CD4-positive, alpha-beta T cell treated with Interleukin-4 for 4 hours (primary cell): ENCODE measurements at places on chromosomes 2 and 18.

- DNase-seq = no peak
Measured at GRCh38 chr2:100174026-100174431, 31.6 kb upstream of the AFF3 start.

GRCh38 chr2:70161069-70161534, 29.7 kb downstream of the C2orf42 start:
- DNase-seq = no peak

DNA sequence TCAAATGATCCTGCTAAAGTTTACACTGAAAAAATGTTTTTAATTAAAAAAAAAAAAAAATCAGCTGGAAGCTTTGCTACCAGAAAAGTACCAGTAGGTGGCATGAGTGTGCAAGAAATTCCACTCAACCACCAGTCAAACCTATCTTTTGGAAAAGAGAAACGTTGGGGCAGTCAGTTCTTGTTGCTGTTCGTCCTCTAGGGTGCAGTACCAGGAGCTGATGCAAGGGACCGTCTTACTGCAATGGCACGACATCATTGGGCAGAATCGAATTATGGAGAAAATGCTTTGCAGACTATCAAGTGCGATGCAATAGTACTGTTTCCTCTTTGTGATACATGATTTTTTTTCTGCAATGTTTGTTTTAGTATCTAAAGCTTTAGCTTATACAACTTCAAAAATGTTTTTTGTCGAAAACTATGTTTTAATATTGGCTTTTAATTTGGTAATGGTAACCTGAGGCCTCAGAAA, 18.3 kb downstream of the YPEL5 start:
- DNase-seq = peak; percentile 83

DNA sequence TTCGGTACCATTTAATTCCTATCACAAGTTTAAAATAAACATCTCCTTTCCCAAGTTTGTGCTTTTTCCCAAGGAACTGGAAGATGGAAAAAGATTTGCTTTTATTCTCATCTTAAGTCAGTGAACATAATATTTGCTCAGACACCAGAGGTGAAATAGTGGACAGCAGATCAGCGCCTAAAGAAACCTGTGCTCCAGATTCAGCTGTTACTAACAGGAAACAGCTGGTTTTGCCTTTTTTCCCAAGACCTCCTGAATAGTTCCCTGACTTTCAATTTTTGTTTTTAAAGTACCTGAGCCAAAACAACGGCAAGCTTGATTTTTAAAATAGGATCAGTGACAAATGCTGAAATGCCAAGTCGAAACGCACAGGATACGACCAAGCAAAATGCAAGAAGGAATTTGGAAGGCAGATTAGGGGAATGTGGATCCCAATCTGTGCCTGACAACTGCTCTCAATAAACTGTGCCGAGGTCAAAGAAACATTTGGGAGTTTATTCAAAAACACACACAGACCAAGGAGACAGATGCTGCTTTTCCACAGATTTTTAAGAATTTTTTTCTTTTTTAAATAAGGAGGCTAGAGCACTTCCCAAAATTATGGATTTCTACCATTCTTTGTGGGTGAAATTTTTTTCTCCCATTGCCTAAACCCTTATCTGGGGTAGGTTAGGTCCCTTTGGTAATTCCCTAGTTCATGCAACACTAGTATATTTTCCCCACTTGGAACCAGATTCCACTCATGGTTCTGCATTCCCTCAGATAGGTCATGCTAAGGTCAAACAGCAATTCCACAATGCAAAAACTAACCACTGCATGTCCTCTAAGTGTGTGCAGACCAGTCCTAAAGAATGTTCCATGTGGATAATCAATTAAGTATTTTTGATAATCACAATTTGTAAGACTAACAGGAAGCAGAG, 121.5 kb upstream of the PDE1A start:
- DNase-seq = no peak

- no peak for DNase-seq
Measured at GRCh38 chr2:138012082-138012481, 47.8 kb downstream of the HNMT start.

GRCh38 chr2:64114063-64114911, 29.9 kb downstream of the PELI1 start:
- DNase-seq = peak; percentile 70

- DNase-seq = peak; percentile 69
Measured at GRCh38 chr2:170873035-170873692, 55.9 kb upstream of the GORASP2 start.

- DNase-seq = no peak
Measured at GRCh38 chr2:67772216-67773170, 290.3 kb downstream of the C1D start.

- peak; percentile 0 for DNase-seq
Measured at GRCh38 chr2:240893363-240893844, 2.6 kb downstream of the MAB21L4 start.

DNA sequence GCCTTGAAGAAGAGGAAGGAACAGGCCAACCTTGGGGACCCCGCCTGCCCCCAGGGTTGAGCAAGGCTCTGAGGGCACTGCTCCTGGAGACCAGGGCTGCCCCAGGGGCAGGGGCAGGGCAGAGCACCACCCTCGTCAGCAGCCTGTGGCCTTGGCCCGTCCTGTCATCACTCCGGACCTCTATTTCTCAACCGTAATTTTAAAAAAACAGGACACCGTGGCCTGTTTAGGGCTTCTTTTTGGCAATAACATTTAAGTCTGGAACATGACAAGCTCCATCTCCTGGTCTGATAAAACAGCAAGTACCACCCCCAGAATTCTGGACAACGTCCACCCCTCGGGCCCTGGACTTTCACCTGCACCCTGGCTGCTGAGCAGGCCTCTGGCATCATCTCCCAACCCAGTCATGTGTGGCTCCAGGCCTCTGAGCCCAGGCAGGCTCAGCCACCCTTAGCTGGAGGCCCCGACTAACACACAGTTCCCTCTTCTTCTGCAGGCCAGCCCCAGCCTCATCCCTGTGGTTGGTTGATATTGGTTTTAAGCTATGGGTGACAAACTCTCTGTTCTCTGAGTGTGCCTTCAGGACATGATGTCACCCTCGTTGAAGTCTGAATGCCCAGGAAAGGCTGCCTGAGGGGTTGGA, 22.6 kb upstream of the ID2 start:
- DNase-seq = no peak

- peak; percentile 40 for DNase-seq
Measured at GRCh38 chr2:86225581-86225980, 26.3 kb downstream of the MRPL35 start.

- DNase-seq = no peak
Measured at GRCh38 chr2:198913394-198914152, 544.2 kb downstream of the SATB2 start.

DNA sequence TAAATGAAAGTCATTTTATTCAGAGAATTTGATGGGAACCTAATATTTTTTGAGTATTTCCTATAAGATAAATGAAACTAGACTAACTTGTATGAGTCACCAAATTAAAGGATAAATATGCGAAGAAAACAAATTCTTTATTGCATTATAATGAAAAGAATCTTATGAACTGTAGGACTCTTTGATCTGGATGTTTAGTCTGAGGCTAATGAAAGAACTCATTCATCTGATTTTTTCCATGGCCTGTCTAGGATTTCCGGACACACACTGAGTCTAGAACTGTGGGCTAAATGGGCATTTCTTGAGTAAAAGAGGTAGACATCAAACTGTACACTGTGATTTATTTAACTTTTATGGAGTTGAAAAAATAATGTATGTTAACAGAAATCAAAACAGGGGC, 43.0 kb downstream of the ZNF519 start:
- DNase-seq = no peak

DNA sequence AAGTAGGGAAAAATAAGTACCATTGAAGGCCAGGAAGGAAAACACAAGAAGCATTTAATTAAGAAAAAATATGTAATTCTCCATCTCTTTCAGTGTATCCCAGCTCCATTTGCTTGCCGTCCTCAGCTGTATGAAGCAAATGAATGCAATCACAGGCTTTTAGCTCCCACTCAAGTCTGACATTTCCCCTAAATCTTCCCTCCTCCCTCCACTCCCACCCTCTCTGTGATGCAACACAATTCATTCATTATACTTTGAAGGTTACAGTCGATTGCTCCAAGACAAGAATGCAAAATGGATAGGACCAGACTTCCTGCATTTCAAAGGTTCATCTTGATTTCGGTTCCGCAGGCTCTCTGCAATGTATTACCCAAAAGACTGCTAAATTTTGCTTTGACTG, 172.7 kb upstream of the SERPINE2 start:
- DNase-seq = no peak

GRCh38 chr2:29583104-29583503, 338.3 kb downstream of the ALK start:
- DNase-seq = no peak

GRCh38 chr2:69762513-69763494, 20.9 kb downstream of the ANXA4 start:
- DNase-seq = no peak

GRCh38 chr2:159045545-159046454, 77.4 kb downstream of the TANC1 start:
- no peak for DNase-seq

- peak; percentile 95 for DNase-seq
Measured at GRCh38 chr2:37635504-37636380, 35.7 kb downstream of the CDC42EP3 start.

DNA sequence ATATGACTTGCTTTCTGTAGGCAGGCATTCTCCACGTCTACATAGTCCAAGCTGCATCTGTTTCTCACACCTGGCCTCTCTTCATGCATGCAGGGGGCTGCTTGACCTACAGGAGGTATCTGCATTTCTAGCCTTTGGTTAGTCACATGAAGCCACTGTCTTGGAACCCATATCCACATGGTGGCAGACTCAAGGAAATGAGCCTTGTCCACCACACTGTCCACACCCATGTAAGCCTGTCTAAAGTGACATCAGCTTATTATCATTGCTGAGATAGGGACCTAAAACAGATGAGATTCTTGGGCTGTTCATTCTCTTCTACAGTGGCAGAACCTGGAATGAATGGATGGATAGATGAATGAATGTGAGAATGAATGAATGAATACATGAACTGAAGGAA, 160.4 kb downstream of the DOCK10 start:
- no peak for DNase-seq

- DNase-seq = no peak
Measured at GRCh38 chr2:28665041-28665704, 86.5 kb upstream of the PPP1CB start.

DNA sequence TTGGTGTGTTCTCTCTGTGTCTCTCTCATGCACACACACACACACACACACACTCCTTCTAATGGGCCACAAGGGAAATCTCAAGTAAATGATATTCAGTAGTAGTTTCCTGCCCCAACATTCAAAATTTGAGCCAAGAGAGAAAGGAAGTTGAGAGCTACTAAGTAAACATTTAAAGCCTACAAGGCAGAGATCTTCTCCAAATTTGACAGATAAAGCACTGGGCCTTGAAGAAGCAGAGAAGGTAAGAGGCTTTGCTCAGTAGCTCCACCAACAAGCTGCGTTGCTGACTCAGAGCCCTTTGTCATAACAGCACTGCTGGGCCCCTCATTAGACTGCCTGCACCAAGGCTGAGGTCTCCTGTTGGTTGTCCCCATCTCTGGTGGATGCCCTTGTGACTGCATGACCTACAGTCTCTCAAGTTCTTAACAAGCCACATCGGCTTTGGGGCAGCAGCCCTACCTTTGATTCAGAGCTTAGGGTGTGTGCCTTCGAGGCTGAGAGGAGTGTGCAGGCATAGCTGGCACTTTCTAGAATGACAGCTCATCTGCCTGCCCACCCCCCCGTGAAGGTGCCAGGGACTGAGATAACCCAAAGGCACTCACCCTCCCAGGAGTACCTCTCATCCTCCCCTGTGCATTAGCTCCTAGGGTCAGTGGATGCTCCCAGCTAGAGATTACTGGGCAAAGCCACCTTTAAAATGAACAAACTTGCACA, 32.3 kb upstream of the NEB start:
- DNase-seq = peak; percentile 4

GRCh38 chr2:146576339-146577111, 1268.3 kb upstream of the ACVR2A start:
- no peak for DNase-seq

- DNase-seq = no peak
Measured at GRCh38 chr2:9308186-9308955, 101.8 kb downstream of the ASAP2 start.

- no peak for DNase-seq
Measured at GRCh38 chr18:32446780-32447179, 23.9 kb downstream of the GAREM1 start.

DNA sequence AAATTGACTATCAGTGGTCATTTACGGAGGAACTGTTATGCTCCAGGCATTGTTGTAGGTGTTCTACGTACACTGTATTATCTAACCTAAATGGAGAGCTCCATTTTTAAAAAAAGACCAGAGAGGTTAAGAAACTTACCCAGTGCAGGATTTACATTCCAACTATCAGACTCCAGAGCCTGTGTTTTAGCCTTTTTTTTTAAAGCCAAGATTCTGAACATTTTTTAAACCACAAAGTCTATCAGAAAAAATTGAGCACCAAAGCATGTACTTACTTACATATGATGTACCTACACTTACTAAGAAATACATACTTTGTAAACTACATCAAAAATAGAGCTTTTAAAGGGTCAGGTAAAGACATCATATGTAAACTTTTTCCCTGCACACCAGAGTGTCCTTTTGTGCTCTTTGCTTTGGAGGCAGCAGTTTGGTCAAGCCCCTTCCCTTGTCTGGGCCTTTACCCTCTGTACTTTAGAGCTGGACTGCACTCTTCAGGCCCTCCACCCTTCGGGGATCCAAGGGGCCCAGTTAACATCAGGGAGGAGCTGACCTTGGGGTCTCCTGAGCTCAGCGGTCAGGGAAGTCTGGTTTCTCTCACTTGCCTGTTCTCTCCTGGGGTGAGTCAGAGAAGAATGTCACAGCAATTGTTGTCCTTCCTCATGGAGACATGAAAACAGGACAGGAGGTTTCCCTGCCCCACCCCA, 58.4 kb downstream of the ITGB1BP1 start:
- no peak for DNase-seq

DNA sequence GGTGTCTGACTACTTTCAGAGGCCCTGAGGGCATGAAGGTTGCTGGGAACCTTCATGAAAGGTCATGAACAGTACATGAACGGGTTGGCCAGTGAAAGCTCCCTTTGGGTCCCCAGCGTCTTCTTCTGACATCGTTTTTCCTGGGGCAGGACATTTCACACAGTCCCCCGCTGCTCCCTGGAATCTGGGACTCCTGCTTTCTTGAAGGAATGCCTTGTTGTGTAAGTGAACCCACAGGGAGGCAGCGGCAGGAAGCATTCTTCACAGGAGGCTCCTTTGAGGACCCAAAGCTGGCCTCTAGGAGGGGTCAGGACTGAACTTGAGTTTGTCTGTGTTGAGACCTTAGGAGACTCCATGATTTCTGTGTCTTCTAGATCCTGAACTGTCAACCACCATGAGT, 144.3 kb downstream of the KCNE4 start:
- DNase-seq = no peak

GRCh38 chr18:56910967-56911366, 235.9 kb upstream of the BOD1L2 start:
- no peak for DNase-seq

DNA sequence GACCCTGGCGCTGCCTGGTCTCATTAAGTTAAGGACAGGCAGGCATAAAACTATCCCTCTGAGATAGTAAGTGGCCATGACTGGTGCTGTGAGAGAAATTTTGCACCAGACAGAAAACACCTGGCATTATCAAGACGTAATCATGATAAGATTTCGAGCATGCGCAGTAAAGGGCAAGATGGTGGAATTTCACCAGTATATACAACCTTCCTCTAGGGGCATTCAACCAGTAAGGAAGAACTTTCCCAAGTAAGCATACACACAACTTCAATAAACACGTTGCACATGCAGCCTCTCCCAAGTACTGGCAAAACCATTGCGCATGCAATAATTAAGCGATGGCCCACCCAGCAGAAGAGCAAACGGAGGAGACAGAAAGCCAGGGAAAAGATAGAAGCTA, 1376.4 kb upstream of the CRIM1 start:
- DNase-seq = no peak
